ENCODE measurements at places on chromosomes 7 and 10. TPM values are rescaled to one million over a fixed set of nuclear protein-coding genes. Genes with fewer than 3 reads are reported as not detected.

DNA sequence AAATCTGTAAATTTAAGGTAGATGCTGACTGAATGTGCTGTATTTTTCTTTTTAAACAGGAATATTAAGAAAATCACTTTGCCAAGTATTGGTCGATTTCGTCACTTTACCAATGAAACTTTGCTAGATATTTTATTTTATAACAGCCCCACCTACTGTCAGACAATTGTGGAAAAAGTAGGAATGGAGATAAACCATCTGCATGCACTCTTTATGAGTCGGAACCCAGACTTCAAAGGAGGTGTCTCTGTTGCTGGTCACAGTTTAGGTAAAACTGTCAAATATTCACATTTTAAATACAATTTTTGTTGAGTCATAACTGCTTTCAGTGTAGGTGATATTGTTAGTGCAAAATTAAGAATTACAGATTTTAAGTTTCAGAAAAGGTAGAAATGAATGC lies 25.2 kb downstream of the SEC23IP start:
- no peak for DNase-seq
- no peak overlapping the region for H3K4me3 ChIP-seq
- H3K27me3 ChIP-seq = no peaks in the 10 kb centered on the region
- H3K27ac ChIP-seq = no peak overlapping the region
- peaks cover 96% of the 10 kb centered on the region for H3K36me3 ChIP-seq

- no peaks in the 10 kb centered on the region for H3K36me3 ChIP-seq
- no peak overlapping the region for H3K4me3 ChIP-seq
- no peak overlapping the region for H3K27ac ChIP-seq
- no peak for DNase-seq
- H3K27me3 ChIP-seq = peaks cover 6% of the 10 kb centered on the region
These were observed 73.3 kb downstream of the MICALL2 start for GRCh38 chr7:1385809-1386622.

Gene TLX1
- polyA plus RNA-seq = not detected

- peaks cover 18% of the 10 kb centered on the region for H3K4me1 ChIP-seq
- no peak overlapping the region for H3K4me3 ChIP-seq
- no peaks in the 10 kb centered on the region for H3K36me3 ChIP-seq
- H3K27ac ChIP-seq = no peak overlapping the region
- H3K27me3 ChIP-seq = no peaks in the 10 kb centered on the region
These were observed 19.6 kb upstream of the PIP4K2A start for GRCh38 chr10:22733992-22734391.
